Hindlimb muscle (tissue), 1 donor: ENCODE measurements at places on chromosomes 1 and 21. TPM values are rescaled to one million over a fixed set of nuclear protein-coding genes. Genes with fewer than 3 reads are reported as not detected.

- no peak for DNase-seq
These were observed 129.8 kb downstream of the TBX19 start for GRCh38 chr1:168410464-168410863.

DNA sequence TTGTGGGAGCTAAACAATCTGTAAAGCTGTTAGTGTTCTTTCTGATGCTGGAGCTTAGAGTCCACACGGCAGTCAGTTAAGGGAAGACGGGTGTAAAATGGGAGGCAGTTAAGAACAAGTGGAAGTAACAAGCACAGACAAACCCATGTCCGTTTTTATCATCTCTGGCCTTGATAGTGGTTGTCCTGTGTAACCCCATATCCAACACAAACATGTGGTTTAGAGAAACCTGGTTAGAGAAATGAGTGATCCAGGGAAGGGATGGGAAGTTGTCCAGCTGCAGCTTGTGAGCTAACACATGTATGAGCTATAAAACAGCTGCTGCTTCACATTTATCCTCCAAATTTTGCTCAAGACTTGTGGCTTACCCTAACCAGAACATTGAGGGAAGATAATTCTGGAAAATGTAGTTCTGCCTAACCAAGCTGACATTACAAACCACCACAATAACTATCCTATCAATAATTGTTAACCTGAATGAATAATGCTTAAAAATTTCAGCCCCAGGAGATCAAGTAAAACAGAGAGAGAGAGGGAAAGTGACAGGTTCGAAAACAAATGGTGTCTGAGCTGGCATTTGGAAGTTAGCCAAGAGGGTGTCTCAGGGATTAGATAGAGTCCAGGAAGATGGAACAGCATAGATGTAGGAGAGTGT is 10.6 kb upstream of the C1orf162 start:
- no peak for DNase-seq

PPFIA4 gene
- 69.4 TPM for polyA plus RNA-seq

GRCh38 chr1:17494114-17494729 is 45.3 kb upstream of the ARHGEF10L start:
- peak; percentile 58 for DNase-seq

CFHR5 gene
- not detected for polyA plus RNA-seq
